ENCODE measurements at places on chromosomes 1 and 21.

DNA sequence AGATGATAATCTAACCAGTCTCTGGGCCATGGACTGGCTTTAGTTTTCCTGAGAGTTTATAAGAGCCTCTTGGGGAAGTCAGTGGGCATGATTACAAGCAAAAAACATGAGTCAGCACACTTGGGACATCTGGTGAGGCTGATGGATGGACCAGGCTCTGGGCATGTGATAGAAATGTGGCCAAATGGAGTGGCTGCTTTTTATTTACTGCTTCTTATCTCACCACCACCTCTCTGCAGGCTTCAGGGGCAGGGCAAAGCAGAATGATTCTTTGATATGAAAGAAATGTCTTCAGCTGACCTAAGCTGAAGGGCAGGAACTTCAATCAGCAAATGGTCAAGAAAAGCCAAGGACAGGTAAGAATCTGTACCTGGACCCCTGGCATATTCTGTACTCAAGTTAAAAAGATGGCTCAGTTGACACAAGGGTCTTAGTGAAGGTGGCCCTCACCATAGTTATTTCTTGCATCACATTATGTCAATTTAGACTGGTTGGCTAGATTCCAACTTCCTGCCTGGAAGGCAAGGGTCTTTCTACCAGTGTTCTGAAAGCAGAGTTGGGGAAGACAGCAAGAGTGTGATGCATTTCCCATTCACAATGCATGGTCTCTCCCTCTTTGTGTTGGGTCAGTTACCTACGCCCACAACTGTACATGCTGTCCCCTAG, 162.8 kb downstream of the FASLG start:
- DNase-seq: no peak

- DNase-seq: no peak
Observed at GRCh38 chr1:170510163-170510562, 21.8 kb upstream of the GORAB start.

- no peak for DNase-seq
Observed at GRCh38 chr1:5959667-5960230, 32.5 kb downstream of the NPHP4 start.

DNA sequence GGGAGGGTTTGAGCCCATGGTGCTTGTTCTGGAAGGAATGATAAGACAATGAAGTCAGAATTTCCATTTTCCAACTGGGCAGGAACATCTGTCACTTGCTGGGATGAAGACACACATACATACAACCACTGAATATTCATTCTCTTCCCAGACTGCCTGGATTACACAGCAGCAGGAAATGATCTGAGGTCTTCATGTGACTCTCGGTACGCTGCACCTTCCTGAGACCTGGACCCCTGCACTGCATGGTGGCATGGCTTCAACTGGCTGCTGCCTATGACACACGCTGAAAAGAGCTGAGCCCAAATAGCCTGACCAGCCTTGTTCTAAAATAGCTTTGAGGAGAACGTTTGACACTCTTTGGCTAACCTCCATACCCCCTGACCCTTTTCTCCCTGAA, 150.6 kb downstream of the GABPA start:
- no peak for DNase-seq

DNA sequence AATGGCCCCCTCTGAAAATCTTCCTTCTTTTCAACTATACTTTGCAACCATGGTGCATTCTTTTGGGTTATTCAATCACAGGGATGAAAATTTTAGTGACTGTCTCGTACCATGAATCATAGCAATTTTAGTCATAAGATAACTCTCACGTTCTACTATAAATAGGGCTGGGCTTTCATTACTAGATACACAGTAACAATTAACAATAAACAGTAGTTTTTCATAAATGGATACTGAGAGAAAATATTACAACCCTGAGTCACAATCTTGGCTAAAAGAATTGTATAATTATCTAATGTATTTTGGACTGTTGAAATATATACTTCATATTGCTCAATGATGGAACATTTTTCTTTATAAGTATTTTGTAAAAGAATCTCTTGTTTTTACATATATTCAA, 96.1 kb downstream of the TEX35 start:
- no peak for DNase-seq

DNA sequence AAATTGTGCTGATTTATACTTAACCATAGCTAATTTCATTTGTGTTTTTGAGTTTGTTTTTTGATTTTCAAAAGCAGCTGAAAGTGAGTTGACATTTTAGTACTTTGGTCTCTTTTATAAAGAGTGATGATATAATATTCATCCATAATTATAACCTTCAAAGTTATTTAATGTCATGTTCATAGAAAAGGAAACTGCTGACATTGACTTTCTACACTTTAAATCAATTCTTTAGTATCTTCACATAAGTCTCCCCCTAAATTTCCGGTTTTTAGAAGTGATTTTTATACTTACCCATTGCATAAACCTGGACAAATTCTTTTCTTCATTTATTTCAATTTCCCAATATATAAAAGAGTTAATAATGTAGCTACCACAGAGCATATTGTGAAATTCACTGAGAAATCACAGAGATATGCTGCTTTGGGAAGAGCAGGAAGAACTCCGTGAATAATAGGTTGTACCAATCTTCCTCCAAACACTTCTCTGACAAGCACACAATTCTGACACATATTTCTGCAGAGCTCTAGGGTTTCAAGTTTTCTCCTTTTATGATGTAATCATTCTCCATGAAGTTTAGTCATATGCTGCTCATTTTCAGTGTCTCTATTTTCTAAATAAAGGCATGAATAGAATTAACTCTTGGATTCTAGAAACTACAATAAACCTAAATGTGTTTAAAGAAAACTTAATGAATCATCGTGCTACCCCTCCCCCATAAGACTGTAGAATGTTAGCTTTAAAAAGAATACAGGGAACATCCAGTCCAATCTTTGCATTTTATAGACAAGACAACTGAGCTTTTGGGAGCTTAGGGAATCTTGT, 25.6 kb upstream of the CDC42BPA start:
- no peak for DNase-seq

DNA sequence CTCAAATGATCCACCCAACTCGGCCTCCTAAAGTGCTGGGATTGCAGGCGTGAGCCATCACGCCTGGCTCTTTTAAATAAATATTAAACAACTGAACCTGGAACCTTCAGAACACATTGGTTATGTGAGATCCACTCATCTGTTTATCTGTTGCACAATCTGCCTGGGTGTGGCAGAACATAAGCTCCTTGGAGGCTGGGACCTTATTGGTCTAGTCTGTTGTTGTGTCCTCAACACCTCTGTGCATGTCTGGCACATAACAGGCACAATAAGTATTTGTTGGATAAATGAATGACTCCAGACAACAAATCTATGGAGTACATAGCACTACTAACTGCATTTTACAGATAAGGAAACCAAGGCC, 4.1 kb upstream of the NBL1 start:
- no peak for DNase-seq

DNA sequence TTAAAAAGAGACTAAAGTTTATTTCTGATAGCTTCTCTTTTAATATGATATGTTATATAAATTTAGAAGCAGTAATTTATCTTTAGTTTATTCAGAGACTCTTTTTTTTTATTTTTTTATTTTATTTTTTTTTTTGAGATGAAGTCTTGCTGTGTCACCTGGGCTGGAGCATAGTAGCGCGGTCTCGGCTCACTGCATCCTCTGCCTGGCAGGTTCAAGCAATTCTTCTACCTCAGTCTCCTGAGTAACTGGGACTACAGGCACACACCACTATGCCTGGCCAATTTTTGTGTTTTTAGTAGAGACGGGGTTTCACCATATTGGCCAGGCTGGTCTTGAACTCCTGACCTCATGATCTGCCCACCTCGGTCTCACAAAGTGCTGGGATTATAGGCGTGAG, 89.6 kb downstream of the DISP1 start:
- no peak for DNase-seq

- DNase-seq: no peak
Observed at GRCh38 chr1:160432371-160432786, 32.0 kb downstream of the VANGL2 start.

DNA sequence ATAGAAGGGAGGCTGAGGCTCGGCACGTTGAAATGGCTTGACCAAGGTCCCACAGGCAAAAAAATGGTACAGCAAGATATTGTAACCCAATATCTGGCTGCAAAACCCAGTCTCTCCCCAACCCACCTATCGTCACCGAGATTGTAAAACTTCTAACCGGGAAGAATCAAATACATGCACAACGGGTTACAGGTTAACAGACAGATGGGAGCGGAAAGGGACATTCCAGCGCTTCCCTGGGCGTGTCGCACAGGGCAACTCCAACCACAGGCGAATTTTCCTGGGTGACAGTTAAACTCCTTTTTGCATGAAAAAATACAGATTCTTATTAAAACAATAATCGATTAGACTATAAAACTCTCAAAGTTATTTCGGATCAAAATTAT, 31.8 kb upstream of the JUN start:
- DNase-seq: peak; percentile 45

DNA sequence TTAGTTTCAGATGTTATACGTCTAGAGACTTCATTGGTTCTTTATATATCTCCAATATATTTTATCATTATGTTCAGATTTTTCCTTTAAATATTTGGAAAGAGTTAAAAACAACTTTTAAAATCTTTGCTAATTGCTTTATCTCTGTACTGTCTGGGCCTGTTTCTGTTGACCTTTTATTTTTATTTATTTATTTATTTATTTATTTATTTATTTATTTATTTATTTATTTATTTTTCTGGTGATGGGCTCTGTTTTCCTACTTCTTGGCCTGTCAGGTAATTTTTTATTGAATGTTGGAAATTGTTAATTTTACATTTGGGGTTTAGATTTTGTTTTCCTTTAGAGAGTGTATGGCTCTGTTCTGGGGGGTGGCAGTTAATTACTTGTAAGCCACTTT, 279.7 kb upstream of the KAZN start:
- DNase-seq: no peak

- DNase-seq: no peak
Observed at GRCh38 chr1:234933475-234933874, 195.2 kb downstream of the TOMM20 start.

GRCh38 chr1:29240400-29240837, 4.1 kb downstream of the PTPRU start:
- peak; percentile 87 for DNase-seq

DNA sequence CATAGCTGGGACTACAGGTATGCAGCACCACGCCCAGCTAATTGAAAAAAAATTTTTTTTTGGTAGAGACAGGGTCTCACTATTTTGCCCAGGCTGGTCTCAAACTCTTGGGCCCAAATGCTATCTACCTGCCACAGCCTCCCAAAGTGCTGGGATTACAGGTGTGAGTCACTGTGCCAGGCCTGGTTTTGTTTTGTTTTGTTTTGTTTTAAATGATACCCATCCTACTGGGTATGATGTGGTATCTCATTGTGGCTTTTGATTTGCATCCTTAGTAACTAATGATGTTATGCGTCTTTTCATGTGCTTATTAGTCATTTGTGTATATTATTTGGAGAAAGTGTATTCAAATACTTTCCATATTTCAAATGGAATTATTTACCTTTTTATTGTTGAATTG, 142.3 kb downstream of the VPS13D start:
- DNase-seq: no peak

DNA sequence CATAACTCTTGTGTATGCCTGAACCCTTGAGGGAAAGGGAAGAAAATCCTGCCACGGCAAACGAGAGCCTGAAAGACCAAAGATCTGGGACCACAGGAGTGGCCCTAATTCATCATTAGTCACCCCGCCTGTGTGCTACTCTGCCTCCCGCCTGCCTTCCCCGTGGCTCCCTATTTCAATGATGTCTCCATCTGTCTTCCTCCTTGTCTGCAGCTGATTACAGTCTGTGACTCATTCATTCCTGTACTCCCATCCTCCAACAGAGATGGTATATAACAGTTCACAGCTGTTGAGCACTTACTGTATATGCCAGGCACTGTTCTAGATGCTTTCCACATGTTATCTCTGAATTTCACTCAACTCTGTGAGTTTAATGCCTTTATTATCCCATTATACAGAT, 96.6 kb downstream of the SEC16B start:
- DNase-seq: no peak

DNA sequence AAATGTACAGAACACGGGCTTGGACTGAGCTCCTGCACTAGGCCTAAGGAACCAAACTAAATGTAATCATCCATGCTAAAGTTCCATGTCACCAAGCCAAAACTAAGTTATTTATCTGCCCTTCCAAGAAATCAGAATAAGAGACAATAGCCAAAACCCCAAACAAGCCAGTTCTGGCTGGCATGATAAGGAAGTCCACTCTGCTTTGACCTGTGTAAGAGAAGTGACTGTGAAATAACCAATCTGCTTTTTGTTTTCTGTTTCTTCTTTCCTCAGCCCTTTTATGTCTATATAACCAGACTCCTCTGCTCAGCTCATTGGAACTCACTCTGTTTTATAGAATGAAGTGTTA, 15.1 kb downstream of the PLPPR5 start:
- no peak for DNase-seq

GRCh38 chr1:165738794-165739193, 29.9 kb downstream of the TMCO1 start:
- DNase-seq: no peak

- no peak for DNase-seq
Observed at GRCh38 chr1:113756461-113756860, 2.8 kb downstream of the PHTF1 start.

- DNase-seq: no peak
Observed at GRCh38 chr1:92459871-92460320, 26.8 kb downstream of the GFI1 start.

DNA sequence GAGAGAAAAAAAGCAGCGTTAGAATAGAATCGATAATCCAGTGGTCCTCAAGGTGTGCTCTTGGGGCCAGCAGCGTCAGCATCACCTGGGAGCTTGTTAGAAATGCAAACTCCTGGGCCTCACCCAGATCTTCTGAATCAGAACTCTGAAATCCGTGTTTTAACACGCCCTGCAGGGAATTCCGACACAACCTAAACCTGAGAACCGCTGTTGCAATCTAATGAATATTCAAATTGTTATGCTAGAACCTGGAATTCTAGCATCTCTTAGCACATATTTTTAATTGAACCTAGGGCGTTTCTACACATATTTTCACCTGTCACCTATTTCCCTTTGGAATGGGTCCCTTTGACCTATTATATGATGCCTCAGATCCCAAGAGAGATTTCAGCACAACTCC, 175.7 kb downstream of the PSMG1 start:
- DNase-seq: no peak

GRCh38 chr1:159935719-159936272, 9.6 kb downstream of the IGSF9 start:
- DNase-seq: no peak

- DNase-seq: no peak
Observed at GRCh38 chr1:183653876-183654451, 848 bp upstream of the APOBEC4 start.

GRCh38 chr1:6150006-6150938, 29.8 kb downstream of the CHD5 start:
- no peak for DNase-seq

GRCh38 chr1:8646189-8646588, 171.3 kb downstream of the RERE start:
- no peak for DNase-seq

GRCh38 chr1:29864431-29865022, 628.2 kb downstream of the PTPRU start:
- DNase-seq: no peak

GRCh38 chr1:162703708-162704107, 71.4 kb downstream of the DDR2 start:
- no peak for DNase-seq
